ENCODE measurements at places on chromosomes 11 and 22.

DNA sequence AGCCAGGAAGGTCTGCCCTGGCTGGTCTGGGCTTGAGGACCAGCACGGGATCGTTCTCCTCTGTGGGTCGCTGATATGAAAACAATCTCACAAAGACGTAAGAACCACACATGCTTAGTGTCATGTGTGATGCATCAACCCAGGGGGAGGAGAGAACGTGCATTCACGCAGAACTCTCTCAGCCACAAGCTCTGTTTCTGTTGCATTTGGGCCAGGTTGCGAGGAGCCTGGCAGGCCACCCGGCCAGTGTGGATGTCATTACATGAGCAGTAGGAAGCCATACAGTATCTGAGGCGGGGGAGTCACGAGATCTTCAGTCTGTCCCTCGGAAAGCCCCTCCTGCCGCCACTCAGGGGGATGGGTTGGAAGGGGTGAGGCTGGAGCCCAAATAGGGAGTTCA lies 53.1 kb upstream of the KCNQ1OT1 start:
- DNase-seq: no peak

GRCh38 chr11:108160970-108161566 lies 39.7 kb downstream of the ACAT1 start:
- no peak for DNase-seq

- DNase-seq: no peak
Measured at GRCh38 chr11:117314840-117315239, 1.2 kb downstream of the BACE1 start.

DNA sequence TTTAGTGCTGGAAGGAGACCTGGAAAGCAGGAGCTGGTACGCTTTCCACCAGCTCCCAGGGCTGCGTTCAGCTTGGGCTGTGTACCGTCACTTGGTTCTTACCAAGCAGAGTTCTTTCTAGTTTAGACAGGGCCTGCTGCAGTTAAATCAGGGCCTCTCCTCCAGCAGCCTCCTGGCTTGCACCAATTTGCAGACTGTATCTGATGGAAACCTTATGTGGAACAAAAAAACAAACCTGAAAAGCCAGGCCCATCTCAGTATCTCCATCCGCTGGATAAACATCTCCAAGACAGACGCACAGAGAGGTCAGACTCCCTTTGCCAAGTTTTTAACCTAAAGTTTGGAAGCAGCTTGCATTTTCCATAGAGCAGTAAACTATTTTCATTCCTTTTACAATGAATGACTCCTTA lies 288.6 kb upstream of the SORL1-AS1 start:
- DNase-seq: no peak

- no peak for DNase-seq
Measured at GRCh38 chr11:76284161-76284560, 77.9 kb upstream of the WNT11 start.

DNA sequence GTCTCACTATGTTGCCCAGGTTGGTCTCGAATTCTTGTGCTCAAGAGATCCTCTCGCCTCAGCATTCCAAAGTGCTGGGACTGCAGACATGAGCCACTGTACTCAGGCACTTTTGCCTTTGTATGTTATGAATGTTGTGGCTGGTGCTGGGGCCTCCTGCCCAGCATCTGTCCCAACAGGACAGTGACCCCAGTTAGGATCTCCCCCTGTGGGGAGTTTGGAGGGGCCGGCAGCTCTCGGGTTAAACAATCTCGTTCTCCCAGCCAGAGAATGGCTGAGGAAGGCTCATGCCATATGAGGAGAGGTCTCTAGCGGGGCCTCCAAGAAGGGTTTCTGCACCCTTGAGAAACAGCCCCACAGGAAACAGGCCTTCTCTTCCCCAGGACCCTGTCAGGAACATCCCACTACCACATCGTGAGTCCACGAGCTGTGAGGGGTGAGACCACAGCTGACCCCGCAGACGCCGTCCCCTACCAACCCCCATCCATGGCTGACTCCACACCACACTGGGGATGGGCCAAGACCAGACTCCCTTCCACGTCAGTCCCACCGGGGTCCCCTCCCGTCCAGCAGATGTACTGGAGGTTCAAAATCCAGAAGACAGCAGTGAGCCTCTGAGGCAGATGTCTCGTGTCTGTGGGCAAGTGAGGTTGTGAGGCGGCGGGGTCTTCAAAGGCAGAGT lies 54.1 kb downstream of the SHANK2 start:
- DNase-seq: no peak

- no peak for DNase-seq
Measured at GRCh38 chr11:111851636-111852035, 19.7 kb downstream of the ALG9 start.

GRCh38 chr22:20095521-20095920 lies 15.5 kb downstream of the DGCR8 start:
- DNase-seq: no peak

DNA sequence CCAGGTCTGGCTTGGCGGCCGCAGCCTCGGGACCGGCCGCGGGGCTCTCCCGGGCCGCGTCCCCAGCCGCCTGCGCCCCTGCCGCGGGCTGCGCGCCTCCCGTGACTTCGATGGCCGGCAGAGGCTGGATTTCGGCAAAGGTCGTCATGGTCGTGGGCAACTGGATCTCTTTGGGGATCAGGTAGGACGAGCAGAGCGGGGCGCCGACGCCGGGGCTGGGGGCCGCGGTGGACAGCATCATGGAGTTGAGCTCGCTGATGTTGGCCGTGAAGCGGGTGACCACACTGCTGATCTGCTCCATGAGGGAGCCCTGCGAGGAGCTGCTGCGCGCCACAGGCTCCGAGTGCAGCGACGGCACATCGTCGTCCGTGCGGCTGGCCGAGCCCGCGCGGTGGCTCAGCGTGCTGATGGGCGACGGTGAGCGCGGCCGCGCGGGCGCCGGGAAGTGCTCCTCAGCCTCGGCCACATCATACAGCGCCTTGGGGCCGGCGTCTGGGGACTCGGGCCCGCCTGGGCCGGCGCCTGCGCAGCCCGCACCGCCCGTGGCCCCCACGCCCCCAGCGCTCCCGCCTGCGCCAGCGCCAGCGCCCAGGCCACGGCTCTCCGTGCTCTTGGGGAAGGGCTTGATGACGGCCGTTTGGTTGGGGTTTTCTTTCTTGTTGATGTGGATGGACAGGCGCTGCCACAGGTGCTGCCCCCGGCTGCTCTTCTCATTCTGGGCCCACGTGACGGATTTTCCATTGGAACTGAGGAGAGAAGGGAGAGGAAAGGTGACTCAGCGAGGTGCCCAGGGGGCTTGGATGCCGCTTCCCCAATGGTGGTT lies 171.4 kb upstream of the CTSC start:
- peak; percentile 1 for DNase-seq

DNA sequence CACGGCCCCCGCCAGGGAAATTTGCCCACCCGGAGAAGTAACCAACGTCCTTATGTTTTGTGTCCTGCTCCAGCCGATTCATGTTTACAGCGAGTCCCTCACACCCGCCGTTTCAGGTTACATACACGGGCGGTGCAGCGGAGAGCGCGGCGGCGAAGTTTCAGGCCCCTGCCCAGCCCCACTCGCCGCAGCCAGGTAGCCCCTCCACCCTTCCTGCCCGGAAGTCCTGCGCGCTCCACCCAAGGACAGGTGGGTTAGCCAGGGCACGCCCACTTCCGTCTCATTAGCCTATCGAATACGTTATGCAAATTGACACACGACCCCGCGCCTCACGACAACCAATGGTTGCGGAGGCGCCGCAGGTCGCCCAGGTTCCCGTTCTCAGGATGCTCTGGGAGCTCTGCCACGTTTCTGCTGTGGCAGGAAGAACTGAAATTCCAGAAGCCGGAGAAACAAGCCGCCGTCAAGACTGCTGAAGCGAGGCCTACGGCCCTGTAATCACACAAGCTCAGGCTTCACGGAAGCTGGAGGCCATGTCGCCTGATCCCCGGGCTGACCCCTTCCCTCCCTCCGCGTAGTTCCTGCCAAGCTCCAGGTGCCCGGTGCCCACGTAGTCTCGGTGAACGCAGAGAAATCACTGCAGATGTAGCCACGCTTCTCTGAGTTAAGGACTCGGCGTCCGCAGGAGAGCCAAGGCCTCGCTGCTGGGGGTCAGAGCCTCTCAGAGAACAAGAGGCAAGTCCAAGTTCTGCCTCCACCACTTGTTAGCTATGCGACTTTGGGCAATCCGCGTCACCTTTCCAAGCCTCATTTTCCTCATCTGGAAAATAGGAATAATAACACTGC lies 22.4 kb upstream of the MYH9 start:
- peak; percentile 30 for DNase-seq

- no peak for DNase-seq
Measured at GRCh38 chr11:121716060-121716459, 263.3 kb upstream of the SORL1-AS1 start.

DNA sequence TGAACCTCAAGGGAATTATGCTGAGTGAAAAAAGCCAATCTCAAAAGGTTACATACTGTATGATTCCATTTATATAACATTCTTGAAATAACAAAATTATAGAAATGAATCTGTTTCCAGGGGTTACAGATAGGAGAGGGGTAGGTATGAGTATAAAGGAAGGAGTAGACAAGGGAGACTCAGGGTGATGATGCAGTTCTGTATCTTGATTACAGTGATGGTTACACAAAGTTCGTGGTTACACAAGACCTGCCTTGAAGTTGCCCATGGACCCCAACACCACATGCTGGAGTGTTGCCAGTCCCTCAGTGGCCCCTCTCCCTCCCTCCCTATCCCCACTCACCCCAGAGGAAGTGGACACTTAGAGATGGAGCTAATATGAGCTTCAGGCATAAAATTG lies 20.3 kb downstream of the STK33 start:
- DNase-seq: no peak

DNA sequence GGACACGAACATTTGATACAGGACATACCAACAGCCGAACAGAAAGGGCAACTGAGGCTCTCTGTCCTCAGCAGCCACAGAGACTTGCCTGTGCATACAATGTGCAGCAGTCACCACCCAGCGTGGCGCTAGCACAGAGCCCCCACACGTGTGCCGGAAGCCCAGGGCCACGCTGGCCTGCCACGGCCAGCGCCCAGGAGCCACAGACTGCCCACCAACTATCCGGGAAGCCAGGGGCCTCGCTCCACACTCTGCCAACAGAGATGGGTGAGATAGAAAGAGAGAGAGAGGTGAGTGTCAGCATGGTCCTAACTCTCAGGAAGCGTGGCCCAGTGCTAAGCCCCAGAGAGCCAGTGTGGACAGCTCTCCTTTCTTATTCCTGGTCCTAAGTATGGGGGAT lies 11.7 kb downstream of the TMPRSS5 start:
- DNase-seq: no peak

DNA sequence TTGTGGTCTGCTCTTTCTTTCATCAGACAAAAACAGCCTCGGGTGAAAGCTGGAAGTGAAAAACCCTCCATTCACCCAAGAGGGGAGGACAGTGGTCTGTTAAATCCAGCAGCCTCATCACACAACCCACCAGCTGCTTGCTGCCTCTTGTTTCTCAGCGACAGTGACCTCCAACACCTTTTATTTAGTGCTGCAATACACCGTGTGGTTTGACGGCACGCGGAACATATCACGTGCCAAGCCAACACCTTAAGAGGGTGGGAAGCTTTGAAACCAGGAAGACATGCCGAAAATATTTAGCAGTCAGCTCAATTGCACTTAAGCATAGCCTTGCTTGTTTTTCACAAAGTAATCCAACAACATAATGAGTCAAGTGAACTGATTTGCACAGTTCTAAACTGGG lies 39.8 kb upstream of the POGLUT3 start:
- DNase-seq: peak; percentile 14

DNA sequence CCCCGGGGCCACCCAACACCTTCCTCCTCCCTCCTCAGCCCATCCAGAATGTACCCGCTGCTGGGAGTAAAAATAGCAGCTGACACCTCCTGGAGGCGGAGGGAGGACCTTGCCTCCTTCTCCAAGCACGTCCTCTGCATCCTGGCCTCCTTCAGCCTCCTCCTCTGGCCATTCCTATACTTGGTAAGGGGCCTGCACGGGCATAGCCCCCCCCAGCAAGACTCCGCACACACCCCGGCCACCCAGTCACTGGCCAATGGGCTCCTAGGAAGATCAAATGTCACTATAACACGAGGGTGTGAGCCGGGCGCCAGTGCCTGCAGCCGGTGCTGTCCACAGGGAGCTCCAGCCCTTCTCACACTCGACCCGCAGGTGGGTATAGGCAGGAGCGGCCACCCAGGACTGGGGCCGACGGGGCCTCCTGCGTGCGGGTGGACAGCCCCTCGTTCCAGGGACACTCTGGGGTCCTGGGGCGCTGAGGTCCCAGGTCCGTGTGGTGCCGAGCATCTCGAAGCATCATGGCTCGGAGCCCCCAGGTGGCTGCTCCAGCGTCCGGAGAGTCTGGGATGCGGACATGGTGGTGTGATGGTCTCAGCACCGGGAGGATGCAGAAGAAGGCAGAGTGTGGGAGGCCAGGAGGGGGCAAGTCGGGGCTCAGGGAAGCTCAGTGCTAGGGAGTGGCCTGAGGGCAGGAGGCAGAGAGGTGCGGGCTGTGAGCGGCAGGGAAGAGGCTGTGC lies at the start of gene TNNT3:
Gene TNNT3 (plus strand): TSS at position 313 of the 737 bp plus-strand sequence. CDS start 3,172 bp downstream, outside the sequence.
- no peak for DNase-seq

GRCh38 chr11:93100211-93100610 lies 97.6 kb downstream of the SLC36A4 start:
- DNase-seq: no peak

DNA sequence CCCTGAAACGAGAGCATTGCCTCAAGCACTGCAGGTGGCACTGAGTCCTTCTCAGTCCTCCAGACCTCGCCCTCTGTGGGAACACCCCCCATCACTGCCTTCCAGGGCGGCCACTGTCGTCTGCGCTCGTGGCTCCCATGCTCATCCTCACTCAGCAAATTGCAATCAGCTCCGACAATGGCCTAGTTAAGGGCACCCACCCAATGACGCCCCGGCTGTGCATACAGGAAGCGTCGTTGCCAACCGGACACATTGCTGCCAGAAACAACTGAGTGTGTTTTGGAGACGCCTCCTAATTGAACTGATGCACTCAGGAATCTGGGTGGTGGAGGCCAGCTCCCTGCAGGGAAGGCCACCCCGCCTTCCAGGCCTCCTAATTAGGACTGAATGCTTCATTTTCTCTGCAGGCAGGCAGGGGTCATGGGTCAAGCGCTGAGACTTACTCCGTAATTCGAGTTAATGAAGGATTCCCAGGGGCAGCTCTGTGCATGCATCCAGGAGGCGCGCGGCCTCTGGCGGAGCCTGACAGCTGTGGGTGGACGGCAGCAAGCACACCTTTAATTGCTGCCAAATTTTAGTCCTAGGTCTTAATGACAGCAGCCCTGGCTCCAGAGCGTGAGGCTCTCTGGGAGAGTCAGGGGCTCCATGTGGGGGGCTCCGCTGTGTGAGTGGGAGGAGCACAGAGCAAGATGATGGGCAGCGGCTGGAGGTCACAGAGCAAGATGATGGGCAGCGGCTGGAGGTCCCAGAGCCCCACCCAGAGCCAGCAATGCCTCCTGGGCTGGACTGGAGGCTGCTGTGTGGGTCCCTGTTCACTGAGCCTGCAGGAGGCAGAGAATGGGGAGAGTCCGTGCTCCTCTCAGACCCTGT lies 199.0 kb downstream of the BRD1 start:
- DNase-seq: no peak

DNA sequence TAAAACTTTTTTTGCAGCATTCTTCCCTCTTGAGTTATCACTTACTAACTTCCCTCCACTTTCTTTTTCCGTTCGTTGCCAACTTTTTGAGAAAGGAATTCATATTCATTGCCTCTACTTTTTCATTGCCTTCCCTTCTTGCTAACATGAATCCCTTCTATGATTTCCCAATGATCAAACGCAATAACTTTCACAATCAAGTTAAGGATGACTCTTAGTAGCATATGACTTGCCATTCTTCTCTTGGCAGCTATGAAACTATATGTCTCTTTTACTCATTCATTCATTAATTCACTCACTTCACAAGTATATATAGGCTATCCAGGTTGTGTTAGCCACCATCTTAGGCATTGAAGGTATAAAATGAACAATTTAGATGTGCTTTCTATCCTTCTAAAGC lies 16.6 kb upstream of the ARHGAP20 start:
- DNase-seq: no peak

Data from effector memory CD8-positive, alpha-beta T cell (primary cell).